Stimulated activated CD8-positive, alpha-beta memory T cell treated with anti-CD3 and anti-CD28 coated beads, Interleukin-7, amount 100 ng/mL, for 1 hour (primary cell): ENCODE measurements at places on chromosomes 7 and 10.

- no peak for DNase-seq
Measured at GRCh38 chr7:155874411-155874810, 62.1 kb upstream of the SHH start.

DNA sequence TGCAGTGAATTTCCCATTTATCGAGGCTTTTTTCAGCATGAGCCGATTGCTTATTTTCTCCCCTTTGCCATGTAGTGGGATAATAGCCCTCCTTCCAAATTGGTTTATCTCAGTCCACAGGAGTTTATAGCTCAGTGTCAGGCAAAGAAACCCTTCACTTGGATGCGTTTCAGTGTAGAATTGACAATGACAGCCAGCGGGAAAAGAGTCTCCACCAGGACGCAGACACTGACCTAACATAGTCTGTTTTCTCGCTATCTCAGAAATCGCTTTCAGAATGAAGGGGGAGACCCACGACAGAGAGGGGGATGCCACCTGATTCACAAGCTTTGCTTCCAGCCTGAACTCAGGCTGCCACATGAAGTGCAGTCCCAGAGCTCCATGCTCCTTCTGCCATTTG, 43.5 kb upstream of the TCERG1L start:
- DNase-seq = no peak

GRCh38 chr7:37759526-37759925, 76.0 kb downstream of the GPR141 start:
- DNase-seq = no peak

DNA sequence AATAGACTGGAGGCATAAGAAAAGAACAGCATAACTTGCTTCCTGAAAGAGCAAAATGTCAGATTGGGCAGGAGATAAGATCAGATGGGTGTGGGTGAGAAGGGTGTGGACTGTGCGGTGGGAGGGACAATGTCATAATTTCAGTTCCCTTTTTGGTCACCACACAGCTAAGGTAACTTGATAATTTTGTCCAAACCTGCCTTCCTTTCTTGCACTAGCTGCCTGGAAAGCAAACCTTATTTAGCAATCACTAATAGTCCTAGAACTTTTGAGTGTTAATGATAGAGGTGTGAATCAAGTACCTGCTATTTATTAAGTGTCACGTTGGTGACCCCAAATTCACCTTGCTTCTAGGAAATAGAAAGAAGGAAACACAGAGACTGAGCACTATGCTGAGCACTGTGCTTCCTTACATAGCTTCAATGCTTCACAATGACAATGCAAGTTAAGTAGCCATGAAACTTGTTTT, 72.4 kb upstream of the SP4 start:
- DNase-seq = no peak

DNA sequence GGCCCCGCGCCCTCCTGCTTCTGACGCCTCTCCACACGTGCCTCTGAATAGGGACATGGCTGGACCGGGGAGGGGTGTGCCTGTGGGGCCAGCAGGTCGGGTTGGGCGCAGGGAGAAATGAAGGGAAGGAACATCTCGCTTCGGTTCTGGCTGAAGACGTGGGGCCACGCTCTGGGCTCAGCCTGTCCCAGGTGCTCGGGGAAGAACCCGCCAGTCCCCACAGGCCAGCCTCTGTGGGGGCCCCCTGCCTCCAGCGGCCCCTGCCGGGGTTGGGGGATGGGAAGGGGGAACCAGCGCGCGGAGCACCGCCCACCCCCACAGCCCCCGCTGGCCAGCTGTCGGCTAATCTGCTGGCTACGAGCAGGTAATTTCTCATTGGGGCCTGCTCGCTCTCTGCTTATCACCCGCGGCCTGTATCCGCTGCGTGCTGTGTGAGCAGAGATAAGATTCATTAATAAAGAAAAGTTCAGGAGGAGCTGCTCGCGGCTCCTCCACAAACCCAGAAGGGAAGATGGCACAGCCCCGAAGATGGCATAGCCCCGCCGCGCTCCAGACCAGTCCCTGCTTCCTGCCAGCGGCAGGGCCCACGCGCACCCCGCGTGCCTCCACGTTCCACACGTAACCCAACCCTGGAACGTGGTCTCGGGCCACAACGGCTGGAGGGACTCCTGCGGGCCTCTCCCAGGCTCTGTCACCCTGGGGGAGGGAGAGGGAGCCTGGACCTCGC, 186.2 kb downstream of the ELFN1 start:
- DNase-seq = no peak

DNA sequence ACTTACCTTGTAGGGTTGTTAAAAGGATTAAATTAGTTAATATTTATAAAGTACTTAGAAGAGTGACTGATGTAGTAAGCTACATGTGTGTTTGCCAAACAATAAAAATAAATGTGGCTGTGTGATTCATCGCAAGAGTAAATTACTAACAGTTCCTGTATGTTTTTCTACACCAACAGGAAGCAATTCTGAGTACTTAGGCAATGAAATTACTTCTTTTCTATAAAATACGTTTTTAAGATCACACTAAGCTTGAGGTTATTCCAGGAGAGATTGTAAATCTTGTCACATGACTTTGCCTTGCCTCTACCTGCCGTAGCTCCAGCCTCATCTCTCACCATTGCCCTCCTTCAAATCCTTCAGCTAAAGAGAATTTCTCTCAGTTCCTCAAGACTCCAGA, 18.1 kb upstream of the GSTK1 start:
- no peak for DNase-seq

DNA sequence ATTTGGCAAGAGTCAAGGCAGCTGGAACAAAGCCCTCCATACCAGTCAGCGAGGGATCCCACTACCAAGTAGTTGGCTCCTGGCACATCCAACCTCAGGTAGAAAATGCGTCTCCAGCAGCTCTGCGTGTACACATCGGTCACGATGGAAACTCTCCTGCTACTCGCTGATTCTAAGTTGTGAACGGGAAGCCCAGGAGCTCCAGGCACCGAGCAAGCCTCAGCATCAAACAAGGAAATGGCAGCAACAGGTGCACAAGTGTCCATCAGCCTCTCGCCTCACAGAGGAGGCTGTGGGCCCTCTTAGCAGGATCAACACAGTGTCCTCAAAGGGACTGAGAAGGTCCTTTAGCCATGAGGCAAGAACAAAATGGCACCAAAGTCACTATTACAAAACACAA, 127.0 kb downstream of the TCERG1L start:
- DNase-seq = no peak

- no peak for DNase-seq
Measured at GRCh38 chr7:101630591-101630990, 1.5 kb upstream of the MYL10 start.

GRCh38 chr10:4851846-4852245, 25.8 kb downstream of the AKR1E2 start:
- no peak for DNase-seq

DNA sequence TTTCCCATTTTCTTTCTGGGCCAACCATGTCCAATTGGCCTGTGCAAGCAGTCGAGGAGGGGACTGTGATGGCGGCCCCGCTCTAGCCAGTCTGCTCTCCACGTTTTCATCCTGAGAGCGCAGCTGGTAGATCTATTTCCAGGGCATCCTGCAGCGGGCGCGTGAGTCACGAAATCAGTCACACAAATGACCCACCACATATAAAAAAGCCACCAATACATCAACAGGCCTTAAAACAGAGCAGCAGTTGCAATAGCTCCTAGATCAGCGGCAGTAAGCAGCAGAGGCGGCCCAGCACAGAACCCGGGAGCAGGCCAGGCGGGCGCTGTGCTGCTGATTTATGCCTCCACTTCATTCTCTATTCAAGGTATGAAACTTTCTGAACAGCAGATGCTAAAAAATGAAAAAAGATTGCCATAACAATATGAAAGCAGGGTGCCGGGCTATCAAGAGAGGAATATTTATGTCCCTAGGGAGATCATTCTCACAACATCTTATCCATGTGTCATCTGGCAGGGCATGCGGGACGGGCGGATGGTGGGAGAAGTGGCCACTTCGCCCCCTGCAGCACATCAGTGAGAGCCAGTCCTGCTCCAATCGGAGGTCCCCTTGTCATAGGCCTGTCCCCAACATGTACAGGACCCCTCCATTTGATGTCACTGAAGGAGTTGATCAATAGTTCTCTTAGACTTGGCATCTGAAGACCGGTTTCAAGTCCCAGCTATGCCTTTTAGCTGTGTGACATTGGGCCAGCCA, 98.0 kb upstream of the GPR26 start:
- DNase-seq = no peak

DNA sequence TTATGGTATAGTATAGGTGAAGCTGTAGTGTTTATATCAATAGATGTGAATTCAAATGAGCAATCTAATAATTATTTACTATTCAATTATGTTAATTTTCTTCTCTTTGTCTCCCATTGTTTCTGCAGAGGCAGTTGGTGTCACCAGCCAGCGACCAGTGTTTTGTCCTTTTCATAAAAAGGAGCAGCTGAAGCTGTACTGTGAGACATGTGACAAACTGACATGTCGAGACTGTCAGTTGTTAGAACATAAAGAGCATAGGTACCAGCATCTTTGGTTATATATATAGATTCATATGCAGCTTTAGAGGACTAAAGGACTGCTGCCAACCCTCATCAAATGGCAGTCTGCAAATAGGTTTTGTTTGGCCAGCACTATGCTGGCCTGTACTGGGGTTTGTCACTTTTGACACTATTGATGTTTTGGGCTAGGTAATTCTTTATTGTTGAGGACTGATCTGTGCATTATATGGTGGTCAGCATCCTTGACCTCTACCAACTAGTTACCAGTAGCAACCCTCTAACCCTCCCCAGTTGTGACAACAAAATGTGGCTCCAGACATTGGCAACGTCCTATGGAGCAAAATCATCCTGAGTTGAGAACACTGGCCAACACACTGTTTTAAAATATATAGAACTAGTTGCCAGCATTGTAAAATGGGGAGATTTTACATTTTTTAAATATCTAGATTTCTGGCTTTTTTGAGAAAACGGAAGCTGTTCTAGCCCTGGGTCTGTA, 59.2 kb downstream of the TRIM24 start:
- DNase-seq = no peak

DNA sequence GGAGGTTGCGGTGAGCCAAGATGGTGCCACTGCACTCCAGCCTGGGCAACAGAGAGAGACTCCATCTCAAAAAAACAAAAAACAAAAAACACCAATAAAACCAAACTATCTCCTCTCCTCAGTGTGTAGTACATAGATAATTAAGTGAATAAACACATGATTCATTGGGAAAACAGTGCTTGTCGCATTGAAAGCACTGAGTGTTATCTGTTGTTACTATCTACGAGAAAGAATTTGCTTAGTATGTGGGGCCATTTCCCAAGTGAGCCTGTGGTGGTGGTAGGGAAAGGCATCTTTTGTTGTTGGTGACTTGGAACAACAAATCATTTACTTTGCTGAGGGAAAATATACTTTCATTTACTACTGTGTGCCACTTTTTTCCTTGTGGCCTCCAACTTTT, 42.6 kb downstream of the RSBN1L start:
- no peak for DNase-seq

DNA sequence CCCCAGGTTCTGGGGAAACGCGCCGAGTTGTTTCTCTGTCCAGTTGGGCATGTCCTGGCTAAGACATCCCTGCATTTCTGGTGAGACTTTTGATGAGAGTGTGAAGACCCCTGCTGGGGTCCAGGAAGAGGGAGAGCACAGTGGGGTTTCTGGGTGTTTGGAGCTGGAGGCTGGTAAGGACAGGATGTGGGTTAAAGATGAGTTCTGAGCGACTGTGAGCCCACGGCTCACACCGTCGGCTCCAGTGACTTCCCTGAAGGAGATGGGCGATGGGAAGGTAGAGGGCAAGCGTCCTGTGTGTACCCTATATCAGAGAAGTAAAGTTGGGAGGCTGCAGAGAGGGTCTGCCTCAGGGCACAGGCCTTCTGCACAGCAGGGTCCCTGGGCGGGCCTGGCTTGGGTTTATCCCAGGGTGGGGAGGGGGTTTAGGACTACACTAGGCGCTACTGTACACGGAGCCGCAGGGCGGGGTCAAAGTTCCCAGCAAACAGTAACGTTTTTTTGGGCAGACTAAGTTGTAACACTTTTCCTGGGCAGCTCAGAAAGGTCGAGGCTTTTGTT, 3.6 kb downstream of the EMX2 start:
- DNase-seq = no peak

- DNase-seq = no peak
Measured at GRCh38 chr7:42972699-42973500, 40.7 kb downstream of the MRPL32 start.

GRCh38 chr7:12110425-12110824, 100.7 kb upstream of the TMEM106B start:
- DNase-seq = no peak

GRCh38 chr7:55593515-55594318, 21.4 kb upstream of the VOPP1 start:
- peak; percentile 36 for DNase-seq

DNA sequence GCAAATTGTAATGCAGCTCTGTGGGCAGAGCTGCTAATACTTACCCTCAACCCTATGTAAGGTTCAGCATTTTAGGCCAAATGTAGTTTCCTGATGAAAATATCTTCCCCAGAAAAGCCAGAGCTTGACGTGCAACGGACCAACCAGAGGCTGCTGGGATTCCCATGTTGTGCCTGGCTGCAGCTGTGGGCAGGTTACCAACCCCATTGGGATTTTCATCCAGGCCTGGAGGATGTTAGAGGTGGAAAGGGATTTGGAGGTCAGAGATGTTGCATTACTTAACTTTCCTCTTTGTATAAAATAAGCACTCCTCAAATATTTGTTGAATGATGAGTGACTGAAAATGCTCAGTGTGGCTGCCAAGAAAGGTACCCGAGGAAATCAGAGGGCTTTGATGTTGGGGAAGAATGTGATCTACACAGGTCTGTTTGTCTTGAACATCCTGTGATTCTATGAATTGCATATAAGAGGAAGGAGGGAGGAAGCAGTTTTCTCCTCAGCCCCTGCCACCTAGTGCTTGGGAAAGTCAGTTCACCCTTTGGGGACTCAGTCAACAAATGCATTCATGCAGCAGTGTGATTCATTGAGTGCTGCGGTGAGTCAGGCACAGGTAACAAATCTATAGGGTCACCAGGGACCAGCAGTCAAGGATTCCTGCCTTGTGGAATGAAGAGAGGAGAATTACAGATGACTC, 487.2 kb downstream of the RPS24 start:
- DNase-seq = no peak

GRCh38 chr7:94655126-94655847, 646 bp downstream of the SGCE start:
- no peak for DNase-seq

GRCh38 chr7:143172354-143172753, 10.9 kb upstream of the TAS2R39 start:
- no peak for DNase-seq

GRCh38 chr10:54666192-54666591, 134.8 kb downstream of the PCDH15 start:
- DNase-seq = no peak
